ENCODE measurements at places on chromosomes 2 and 18.

- no peak for DNase-seq
Measured at GRCh38 chr2:45013229-45014015, 4.2 kb upstream of the SIX2 start.

DNA sequence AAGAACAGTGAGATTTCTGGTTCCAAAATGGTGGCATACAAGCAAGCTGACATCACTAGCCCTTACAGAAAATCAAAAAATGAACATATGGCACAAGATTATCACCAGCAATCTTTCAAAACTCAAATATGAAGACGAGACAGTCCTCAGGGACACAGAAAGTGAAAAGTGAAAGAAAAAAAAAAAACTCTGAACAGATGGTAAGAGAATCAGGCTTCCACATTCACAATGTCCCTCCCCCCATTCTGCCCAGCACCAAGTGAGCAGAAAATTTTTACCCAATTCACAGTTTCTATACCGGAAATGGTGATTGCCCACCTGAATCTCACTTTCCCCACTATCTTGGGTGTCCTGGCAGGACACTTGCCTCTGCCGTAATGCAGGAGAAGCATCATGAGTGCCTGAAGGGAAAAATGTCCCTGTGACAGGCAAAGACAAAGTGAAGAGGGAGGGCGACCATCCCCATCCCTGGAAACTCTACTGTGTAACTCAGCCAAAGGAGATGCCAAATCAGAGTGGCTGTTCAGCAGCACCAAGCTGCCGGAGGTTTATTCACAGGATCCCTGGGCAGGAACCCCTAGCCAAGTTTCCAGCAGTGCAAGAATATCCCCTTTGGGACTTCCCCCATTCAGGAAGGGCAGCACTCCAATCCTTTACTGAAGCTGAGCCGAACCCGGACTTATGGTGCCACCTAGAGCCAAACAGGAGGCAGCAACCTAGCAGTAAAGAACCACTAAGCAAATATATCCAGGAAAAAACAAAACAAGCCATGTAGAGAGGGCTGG lies 312.2 kb downstream of the LRATD1 start:
- DNase-seq, result peak; percentile 5

DNA sequence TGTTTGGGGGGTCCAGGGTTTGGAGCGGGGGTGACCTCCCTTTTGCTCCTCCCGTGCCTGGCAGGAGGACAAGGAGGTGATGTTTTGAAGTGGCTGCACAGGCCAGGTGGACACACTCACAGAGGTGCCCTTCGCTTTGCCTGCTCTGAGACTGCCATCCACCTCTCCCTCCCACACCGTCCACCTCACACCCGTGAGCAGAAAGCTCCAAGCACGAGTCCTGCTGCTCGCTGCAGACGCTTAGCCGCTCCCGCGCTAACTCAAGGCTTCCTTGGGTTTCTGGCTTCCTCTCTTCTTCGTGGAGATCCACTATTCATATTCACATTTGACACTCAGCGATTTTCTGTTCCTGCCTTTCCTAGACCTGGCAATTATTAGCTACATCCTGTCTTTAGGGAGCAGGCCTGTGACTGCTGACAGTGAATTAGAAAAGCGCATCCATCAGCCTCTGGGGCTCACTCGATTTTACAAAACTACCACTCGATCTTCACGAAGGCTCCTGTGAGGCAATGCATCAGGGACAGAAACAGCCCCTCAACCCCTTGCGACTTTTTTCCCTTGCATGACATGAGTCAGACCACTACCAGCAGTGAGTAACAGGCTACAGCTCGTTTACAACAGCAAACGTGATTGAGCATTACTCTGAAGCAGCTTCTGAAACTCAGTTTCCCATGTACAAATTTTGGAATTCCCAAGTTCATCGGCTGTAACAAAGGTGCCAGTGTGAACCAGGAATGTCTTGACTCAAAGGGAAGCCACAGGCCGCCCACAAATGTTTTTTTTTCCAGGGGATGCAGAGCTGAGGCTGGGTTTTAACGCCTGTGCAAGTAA lies 238.7 kb upstream of the SOX11 start:
- DNase-seq, result no peak

DNA sequence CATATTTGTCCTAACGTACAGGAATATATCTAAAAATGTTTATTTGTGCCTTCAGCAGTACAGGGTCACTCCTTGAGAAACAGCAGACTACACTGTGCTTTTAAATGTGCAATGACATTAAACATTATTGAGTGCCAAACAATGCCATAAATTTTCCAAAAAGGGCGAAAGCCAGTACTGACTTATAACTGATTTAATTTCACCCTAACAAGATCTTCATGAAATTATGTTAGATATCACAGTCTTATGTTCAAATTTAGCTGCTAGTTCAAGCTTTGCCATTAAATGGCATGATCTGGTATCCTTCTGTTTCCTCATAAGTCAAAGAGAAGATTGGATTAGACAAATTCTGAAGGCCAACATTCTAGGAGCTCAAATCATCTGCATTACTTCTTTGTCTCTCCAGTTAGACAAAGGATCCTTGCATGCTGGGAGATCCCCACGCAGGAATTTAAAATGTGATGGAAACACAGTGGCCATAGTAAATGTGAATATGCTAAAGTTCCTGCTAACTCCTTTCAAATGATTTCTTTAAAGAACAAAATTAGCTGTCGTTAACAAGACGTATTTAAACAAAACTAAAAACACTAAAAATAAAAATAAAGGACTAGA lies 129.3 kb upstream of the STON1 start:
- no peak for DNase-seq

DNA sequence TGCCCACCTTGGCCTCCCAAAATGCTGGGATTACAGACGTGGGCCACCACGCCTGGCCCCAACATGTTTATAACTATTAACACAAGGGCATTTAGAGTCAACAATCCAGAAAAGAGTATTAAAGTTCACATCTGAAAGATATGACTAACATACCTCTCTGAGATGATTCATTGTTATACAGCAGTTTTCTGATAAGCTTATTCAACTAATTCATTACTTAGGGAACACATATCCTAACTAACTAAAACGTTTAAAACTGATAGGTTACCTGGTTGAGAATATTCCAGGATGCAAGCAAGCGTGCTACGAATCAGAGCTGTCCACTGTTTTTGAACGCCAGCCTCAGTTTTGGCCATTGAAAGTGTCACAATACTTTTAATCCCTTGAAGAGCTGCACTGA lies 34.0 kb upstream of the STRN start:
- DNase-seq, result no peak

DNA sequence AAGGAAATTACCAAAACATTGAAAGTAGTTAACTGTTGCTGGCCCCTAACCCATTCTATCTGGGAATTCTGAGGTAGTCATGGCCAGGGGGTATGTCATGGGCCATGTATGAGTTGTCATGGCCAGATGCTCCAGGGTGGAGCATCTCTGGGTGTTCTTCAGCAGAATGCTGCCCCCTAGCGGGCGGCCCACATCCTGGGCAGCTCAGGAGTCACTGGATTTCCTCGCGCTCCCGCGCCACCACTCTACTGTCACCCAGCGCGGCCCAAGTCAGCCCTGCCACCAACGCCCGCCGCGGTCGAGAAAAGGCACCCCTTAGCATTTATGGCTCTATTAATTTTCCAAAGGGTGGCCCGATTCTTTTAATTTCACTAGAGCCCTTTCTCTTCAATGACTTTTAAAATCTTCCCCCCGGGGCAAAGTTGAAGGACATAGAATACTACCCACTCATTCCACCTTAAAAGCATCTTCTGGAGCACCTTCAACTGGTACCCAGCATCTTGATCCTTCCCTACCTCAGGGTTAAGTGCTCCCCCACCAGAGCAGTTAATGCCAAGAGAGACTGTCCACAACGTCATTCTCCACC lies 41.6 kb downstream of the PKDCC start:
- peak; percentile 76 for DNase-seq

GRCh38 chr2:198901894-198902293 lies 555.8 kb downstream of the SATB2 start:
- DNase-seq, result no peak

GRCh38 chr2:24993406-24994145 lies 21.8 kb upstream of the DNAJC27 start:
- no peak for DNase-seq

GRCh38 chr18:64027931-64028695 lies 58.2 kb downstream of the SERPINB8 start:
- no peak for DNase-seq

DNA sequence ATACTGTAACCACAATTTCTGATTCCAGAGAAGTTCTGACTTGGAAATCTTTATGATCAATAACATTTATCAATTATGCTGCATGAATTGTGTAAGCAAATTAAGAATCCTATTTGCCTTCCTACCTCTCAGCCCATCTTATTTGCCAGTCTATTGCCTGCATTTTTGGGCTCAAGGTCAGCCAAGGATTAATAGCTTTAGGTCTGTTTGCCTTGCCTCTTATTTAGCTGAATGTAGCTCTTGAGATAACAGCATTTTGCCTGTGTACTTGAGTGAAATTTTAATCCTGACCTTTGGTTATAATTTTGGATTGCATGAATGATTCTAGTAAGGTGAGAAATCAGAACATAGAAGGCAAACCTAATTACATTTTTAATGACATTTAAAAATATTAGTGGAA lies 51.2 kb downstream of the MYO3B start:
- DNase-seq, result no peak

DNA sequence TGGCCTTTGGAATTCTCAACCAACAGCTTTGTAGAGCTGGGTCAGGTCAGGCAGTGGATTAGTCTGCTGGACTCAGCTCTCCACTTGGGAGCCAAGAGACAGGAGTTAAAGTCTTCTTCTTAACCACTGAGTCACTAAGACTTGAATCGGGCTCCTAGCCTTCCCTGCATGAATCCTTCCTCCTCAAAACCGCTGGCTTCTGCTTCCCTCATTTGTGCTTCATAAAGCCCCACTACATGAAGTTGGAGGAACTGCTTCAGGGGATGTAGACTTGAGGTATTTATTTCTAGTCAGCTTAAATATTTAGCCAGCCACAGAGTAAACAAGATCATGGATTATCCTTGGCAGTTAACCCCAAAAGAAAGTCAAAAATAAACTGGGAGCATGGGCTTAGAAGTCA lies 536.3 kb upstream of the TNP1 start:
- DNase-seq, result no peak

DNA sequence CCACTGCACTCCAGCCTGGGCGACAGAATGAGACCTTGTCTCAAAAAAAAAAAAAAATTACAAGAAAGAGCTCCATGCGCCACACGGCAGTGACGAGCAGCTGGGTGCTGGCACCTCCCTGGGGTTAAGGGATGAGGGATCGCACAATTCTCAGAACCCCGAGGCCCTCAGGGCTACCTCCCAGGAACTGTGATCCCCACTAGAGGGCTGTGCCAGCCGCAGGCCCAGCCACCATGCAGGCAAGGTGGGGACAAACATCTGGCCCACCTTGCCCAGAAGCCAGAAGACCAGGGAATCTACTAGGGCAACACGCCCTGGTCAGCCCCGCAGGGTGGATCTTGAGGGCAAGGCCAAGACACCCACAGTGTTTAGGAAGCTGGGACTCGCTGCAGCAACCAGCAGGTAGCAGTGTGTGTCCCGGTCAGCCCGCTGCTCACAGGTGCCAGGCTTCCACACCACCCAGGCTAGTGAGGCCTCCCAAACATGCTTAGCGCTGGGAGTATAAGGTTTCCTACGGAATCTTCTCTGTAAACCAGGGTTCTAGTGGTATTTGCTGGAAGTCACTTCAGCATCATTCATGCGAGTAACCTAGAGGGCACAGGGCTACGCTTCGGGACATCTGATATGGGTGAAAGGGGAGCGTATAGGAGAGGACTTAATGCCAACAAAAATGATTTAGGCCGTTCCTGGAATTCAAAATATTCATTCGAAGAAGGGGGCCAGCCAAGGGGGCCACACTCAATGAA lies 6.7 kb downstream of the SAG start:
- DNase-seq, result no peak

- no peak for DNase-seq
Measured at GRCh38 chr2:41832218-41832617, 215.6 kb upstream of the PKDCC start.

- no peak for DNase-seq
Measured at GRCh38 chr2:145404690-145405089, 884.8 kb upstream of the ZEB2 start.

- no peak for DNase-seq
Measured at GRCh38 chr2:20172273-20173055, 52.5 kb downstream of the SDC1 start.

GRCh38 chr2:214995926-214996670 lies 142.3 kb downstream of the ABCA12 start:
- DNase-seq, result no peak

Measured in H54 (cell line).